ENCODE measurements at places on chromosomes 2 and 18.

DNA sequence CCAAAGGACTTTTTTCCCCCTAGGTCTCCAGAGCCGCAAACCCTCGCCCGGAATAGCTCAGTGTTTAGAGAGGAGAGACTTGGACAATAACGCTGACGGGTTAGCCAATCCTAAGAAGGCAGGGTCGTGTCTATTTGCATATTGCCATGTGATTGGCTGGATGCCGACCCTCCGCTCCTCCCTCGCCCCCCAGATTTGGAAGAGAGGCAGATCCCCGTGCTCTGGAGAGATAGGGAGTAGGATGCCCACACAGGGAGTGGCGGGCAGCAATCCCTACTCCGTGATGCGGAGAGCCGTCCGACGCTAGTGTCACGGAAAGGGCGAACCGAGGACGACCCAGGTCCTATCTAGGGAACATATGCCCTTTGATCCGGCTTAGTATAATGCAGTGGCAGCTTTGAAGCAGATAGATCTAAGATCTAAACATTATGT, 1.4 kb downstream of the WNT6 start:
- no peak for DNase-seq

DNA sequence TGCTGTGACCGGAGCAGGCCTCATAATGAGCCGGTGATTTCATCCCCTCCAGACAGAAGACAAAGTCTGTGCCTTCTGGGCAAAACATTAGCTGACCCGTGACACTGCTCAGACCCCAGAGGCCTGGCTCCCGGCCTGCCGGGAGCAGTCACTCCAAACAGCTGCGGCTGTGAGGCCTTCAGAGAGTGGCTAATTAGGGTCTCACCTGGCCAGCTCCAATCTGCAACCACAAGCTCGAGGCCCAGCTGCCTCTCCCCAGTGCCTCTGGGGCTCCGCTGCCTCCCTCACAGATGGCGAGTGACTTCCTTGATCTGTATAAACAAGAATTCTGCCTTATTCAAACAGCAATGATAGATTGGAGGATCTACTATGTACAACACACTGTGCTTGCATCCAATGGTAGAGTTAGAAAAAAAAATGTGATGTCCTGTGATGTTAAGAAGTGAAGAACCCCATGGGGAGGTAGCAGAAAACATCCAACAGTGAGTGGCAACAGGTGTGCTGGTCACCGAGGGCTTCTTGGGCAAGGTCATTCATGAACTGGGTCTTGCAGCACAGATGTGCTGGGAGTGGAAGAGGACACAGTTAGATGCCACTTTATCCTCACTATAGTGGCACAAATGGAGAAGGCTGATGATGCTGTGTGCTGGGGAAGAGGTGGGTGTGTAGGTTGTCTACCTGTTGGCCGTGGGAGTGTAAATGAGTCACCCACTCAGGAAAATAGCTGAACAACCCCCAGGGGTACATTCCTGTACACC, 98.2 kb upstream of the ASAP2 start:
- DNase-seq = no peak

DNA sequence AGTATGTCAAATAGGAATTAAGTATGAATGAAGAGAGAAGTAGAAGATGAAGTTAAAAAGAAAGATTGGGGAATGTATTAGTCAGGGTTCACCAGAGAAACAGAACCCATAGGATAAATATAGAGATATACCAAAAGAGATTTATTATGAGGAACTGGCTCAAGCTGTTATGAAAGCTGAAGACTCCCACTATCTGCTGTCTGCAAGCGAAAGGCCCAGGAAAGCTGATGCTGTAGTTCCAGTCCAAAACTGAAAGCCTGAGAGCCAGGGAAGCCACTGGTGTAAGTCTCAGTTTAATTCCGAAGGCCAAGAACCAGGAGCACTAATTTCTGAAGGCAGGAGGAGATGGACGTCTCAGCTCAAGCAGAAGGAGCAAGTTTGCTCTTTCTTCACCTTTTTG, 200.9 kb upstream of the FN1 start:
- no peak for DNase-seq

DNA sequence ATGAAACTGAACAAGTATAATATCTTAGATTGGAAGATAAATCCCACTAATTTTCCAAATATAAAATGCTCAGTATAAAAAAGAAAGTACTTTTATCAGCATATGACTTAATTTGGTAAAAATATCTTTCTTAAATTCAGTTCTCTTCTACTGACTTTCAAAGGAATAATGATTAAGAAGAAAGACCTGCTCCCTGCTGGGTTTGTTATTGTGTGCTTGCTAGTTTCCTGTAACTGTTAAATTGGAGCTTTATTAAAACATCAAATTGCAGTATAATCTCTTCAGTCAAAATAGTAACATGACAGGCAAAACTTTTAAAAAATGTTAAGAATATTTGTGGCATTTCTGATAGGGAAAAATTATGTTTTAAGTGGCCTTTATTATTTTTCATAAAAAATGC, 1317.4 kb upstream of the CDH2 start:
- no peak for DNase-seq

DNA sequence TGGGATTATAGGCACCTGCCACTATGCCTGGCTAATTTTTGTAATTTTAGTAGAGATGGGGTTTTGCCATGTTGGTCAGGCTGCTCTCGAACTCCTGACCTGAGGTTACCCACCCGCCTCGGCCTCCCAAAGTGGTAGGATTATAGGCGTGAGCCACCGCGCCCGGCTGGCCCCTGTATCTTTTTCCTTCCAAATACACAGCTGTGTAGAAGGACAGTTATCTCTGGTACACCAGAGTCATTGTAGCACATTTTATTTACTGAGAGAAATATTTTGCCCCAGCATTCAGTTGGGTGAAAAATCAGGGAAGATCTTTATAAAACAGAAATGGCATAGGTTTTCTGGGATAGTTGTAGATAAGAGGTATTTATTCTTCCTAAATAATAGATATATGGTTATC, 23.5 kb upstream of the POLR1B start:
- no peak for DNase-seq

GRCh38 chr2:227717687-227718567, at the start of gene SLC19A3:
Gene SLC19A3 (minus strand): TSS chr2:227718028. CDS start chr2:227702318, 15,710 bp downstream.
- DNase-seq = no peak

DNA sequence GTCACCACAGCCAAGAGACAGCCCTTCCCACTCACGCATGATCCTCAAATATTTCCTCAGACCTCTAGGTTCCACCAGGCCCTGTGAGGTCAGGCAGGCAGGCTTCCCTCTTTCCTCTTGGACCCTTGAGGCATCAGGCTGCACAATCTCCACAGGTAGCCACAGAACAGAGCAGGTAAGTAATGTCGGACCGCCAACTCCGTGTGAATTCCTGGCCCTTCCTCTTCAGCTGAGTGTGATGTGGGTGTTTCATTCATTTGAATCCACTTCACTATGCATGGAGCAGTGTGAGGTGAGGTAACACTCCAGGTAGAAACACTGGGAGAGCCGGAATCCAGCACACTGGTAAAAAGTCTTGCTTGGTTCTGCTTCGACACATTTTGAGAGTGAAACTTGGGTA, 44.0 kb downstream of the MRPL35 start:
- no peak for DNase-seq

- no peak for DNase-seq
Measured at GRCh38 chr2:176150584-176151441, 537 bp upstream of the HOXD4 start.

DNA sequence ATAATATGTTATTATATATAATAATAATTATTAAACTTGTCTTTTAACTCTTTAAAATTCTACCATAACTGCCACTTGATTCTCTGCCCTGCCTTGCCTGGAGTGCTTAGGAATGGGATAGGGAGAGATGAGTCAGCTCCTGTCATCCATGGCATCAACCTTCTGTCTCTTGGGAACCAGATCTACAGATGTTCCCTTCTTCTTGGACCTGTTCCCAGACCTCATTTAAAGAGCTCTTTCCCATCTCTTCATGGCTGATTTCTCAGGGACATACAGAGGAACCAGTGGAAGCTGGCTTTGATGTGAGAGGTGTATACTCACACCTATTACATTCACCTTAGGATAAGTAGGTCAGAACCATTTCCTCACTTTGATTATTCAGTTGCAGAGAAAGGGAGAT, 155.3 kb upstream of the MYO3B start:
- DNase-seq = no peak

DNA sequence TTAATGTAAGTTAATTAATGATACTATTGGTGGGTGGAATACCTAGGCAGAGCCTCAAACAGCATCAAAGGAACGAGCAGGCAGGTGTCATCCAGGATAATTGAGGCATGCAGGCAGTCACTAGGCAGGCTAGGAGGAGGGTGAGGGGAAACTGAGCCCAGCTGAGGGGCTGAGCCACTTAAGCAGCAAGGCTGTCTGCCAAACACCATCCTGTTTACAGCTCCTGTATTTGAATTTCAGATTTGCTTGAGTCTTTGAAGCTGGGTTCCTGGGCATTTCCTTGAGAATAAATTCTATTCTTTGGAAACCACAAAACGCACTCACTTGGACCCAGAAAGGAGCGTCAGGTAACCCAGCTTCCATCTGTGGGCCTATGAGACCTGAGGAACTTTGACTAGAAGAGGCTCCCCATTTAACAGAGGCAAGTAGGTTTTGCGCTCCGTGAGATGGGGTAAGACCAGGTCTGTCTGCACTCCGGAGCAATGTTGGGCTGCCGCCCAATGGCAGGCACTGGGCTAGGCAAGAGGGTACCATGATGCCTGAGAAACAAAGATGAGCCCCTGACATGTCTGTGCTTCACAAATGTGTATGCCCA, 2.0 kb downstream of the EDAR start:
- peak; percentile 24 for DNase-seq

GRCh38 chr2:37554155-37554510, 117.3 kb downstream of the CDC42EP3 start:
- no peak for DNase-seq

DNA sequence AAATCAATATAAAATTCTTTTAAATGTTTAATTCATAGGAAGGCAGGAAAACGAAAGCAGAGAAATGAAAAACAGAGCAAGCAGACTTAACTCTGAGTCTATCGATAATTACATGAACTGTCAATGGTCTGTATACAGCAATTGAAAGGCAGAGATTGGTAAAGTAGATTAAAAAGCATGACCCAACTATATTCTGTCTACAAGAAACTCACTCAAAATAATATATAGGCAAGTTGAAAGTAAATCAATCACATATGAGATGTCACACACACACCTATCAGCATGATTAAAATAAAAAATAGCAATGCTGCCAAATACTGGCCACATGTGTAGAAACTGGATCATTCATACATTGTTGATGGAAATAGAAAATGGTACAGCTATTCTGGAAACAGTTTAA, 136.4 kb upstream of the CYP1B1 start:
- no peak for DNase-seq

DNA sequence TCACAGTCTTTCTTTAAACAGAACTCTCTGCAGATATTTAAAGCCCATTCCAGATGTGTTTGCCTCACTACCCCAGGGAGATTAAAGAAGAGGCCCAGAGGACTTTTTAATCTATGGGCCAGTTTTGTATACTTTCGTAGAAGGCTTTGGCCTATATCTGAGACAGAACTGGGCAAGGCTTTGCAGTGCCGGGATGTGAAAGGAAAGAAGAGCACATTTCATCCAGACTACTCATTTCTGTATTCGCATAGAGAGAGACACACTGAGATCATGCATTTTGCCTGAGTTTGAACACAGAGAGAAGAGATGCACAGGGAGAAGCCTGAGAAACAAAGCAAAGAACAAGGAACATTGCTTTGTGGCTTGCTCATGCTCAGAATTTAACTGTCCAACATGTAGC, 54.9 kb upstream of the SLC5A7 start:
- no peak for DNase-seq

GRCh38 chr2:233096006-233096405, 35.9 kb downstream of the INPP5D start:
- no peak for DNase-seq

- DNase-seq = no peak
Measured at GRCh38 chr2:202165945-202166344, 72.5 kb downstream of the SUMO1 start.

GRCh38 chr2:178247250-178247649, 52.9 kb downstream of the OSBPL6 start:
- no peak for DNase-seq

- no peak for DNase-seq
Measured at GRCh38 chr2:171146633-171147032, 14.1 kb downstream of the TLK1 start.

DNA sequence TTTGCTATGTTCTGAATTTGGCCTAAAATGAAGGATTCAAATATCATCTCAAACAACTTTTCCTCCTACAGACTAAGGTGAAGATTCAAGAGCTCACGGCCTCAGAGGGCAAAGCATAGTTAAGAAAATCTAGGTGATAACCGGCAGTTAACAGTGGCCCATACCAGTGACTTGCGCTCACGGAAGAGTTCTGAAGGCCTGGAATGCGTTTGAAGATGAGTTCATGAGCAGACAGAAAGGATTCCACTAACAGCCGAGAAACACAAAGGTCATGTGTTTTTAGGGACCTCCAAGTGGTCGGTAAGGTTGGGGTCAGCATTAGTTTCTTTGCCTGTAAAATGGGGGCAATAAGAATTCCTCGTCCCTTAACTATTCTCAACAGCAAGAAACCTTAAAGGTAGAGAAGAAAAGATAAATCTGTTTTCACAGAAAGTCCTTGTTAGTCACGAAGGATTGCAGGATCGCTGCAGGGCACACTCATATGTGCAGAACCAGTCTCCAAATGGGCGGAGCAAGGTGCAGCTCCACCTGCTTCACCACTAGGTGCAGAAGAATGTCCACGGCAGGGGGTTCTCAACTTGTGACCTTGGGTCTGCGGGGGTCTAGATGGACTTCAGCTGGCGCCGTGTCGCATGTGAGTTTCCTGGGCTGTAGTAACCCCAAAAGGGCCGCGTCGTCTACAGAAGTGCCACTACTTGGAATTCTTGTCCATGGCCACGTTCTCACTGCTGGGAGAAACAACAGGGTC, 708 bp upstream of the RPIA start:
- peak; percentile 36 for DNase-seq

DNA sequence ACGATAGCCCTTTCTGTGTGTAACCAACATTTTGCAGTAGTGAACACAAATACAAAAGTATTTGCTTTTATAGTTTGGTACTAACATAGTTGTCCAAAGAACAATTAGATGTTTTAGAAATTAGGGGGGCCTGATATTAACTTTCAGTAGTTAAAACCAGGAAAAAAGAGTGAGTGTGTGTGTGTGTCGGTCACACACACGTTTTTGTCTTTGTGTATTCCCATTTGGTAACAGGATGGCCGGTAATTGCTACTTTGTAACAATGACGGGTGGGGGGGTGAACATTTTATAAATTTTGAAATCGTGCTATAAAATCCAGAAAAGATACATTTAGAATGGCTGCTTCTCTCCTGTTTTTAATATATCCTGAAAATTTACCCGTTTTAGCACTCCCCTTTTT, 1.5 kb downstream of the PPIG start:
- DNase-seq = no peak

DNA sequence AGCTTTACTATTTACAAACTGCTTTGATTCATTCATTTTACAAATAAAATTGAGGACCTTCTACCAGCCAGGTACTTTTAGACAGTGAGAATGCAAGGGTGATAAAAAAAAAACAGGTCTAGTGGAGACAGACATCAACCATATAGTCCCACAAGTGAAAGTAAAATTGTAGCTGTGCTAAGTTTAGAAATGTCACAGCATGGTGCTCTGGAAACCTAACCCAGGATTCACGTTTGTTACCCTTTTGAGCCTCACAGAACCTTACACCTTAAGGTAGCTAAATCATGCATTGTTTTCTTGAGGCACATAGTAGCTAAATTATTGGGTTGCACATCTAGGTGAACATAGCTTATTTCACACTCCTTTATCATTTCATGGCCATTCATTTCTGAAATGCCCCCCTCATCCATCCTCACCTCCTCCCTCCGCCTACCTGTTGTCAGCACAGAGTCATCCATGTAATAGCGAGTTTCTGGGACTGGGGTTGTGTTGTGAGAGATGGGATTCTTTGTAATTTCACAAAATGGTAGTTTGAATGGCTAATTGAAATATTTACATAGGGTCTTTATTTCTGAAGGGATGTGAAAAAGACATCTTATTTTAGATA, 7.1 kb downstream of the MTA3 start:
- no peak for DNase-seq
